Right ventricle myocardium superior (tissue), 1 donor: ENCODE measurements at places on chromosomes 5 and 9. TPM values are rescaled to one million over a fixed set of nuclear protein-coding genes. Genes with fewer than 3 reads are reported as not detected.

C5orf52 gene
- total RNA-seq, result not detected

MAMDC2 gene
- 10.0 TPM for total RNA-seq

SPAG8 gene
- total RNA-seq, result 1.8 TPM

KIAA0825 gene
- 1.5 TPM for total RNA-seq

SEC61B gene
- 41.9 TPM for total RNA-seq

PDE6A gene
- total RNA-seq, result 0.08 TPM

FREM1 gene
- total RNA-seq, result 2.0 TPM

TTC39B gene
- total RNA-seq, result 1.3 TPM

SPACA9 gene
- total RNA-seq, result 3.5 TPM

SPIN1 gene
- 44.9 TPM for total RNA-seq

ARHGEF39 gene
- 0.24 TPM for total RNA-seq

CCDC152 gene
- total RNA-seq, result 0.56 TPM

NEUROG1 gene
- not detected for total RNA-seq

KIF4B gene
- total RNA-seq, result not detected

- peak; percentile 72 for DNase-seq
Observed at GRCh38 chr9:112380102-112380824, at the start of gene HSDL2. TSS of gene HSDL2 (plus strand) at chr9:112380108. CDS start at chr9:112380164, 56 bp downstream.

DNA sequence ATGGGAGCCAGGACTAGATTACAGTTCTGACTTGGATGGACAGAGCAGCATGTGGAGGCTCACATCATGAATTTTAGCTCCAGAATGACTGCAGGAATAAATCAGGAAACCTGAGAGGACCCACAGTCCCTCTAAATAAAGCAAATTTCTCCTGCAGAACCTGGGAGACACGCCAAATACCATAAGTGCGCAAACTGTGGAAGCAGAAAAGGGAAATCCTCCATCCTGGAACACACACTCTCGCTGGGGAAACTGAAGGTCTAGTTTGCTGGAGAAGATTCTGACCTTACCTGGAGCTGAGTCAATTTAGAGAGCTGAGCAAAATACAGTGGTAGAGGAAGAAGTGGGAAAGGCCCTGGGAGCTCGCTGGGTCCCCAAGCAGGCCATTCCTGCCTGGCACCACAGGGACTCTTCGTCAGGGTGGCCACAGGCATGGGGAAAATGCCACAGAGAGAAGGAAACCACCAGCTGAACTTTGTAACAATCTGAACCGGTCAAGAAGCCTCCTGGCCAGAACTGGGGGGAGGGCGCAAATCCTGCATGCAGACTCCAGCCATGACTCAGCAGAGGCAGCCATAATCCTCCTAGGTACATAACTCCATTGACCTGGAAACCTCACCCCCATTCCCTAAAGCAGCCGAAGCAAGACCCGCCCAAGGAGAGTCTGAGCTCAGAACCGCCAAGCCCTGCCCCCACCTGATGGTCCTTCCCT lies 390.9 kb downstream of the LRRC70 start:
- DNase-seq, result no peak

GRCh38 chr9:125240649-125240999 lies 519 bp downstream of the HSPA5 start:
- no peak for DNase-seq

GRCh38 chr5:92613546-92613945 lies 967.5 kb downstream of the NR2F1-AS1 start:
- no peak for DNase-seq

DNA sequence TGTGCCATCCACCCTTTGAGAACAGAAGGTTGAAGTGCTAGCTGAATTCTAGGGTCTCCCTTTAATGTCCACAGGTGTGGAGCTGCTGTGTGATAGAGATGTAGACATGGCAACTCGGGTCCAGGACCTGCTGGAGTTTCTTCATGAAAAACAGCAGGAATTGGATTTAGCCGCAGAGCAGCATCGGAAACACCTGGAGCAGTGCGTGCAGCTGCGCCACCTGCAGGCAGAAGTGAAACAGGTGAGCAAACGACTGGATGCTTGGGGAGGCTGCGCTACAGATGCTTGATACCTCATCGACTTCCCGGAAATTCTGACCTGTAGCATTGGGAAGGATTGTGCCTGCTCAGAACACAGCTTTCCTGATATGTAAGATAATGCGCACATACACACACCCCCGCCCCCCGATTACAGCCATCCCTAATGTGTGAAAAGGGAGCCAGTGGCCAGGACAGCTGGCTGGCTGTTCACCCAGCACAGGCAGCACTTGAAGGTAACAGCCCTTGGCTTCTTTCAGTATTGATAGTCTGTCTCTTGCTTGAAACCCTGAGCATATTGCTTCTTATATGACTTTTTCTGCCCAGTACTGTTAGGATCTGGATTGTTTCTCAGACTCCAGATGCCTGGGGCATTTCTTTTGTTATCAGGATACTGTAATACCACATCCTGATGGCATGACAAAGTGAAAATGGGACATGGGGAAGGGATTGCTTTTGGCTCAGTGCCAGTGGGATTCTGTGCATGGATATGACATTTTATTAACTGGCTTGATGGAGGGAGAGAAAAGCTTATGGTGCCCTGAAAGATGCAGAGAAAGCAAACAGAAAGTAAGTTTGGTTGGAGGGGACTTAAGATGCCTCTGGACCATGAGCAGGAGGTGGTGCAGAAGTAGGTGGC lies 216.8 kb upstream of the OTULINL start:
- DNase-seq, result no peak

DNA sequence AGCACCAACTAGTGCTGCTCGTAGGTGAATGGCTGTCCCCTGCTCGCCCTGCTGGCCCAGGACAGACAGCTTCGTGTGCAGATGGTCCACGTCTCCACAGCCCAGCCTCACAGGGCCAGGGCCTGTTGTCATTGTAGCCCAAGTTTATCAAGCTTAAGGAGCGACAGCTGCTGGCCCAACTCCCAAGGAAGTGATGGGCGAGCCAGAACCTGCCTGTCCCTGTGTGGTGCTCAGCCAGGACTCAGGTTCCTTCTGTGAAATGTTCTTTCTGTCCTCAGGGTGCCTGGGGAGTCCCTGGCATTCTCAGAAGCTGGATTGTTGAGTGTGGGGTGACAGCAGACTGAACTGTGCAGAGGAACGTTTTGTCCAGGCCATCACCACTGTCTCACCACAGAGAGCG lies 16.4 kb downstream of the TRIP13 start:
- DNase-seq, result no peak

DNA sequence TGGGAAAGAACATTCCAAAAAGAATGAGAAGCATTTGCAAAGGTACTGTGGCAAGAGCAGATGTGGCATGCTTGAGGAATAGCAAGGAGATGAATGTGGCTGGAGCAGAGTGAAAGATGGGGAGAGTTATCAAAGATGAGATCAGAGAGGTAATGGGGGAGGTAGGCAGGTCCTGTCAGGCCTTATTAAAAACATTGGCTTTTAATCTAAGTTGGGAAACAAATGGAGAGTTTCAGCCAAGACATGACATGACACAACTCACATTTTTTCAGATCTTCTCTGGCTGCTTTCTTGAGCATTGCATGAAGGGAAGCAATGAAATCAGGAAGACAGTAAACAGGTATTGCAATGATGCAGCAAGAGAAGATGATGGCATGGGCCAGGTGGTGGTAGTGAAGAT lies 120.3 kb downstream of the MUSK start:
- no peak for DNase-seq

- DNase-seq, result no peak
Observed at GRCh38 chr9:21751998-21752397, 50.4 kb upstream of the MTAP start.

DNA sequence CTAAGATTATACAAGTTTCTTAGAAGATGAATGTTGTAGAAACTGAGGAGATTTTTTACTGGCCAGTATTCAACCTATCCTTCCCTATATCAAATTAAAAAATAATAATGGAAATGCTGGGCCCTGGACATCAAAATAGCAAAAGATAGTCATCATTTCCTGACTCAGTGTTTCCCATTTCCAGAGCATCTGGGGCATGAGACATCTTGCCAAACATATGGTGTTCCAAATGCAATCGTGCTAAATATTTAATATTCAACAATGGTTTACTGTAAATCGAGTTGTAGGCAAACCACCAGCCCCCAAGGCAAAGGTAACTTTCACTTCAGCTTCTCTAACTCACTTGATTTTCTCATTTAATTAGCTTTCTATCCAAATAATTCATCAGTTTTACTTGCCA lies 152.9 kb downstream of the FRMD3 start:
- DNase-seq, result no peak

DNA sequence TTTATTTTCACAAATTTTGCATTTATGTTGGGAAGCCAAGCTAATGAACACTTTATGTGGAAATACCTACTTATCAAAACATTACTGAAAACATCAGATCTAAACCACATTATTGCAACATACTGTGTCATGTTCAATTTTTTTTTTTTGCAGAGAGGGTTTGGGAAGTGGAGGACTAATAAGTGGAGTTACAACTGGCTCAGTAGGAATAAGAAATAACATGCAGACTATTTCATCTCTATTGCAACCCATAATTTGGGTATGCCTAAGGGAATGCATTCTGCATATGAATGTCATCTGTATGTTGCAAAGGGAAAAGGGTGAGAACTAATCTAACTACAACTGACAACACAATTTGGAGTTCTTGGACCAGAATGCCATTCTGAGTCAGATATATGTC lies 41.8 kb downstream of the APC start:
- no peak for DNase-seq

DNA sequence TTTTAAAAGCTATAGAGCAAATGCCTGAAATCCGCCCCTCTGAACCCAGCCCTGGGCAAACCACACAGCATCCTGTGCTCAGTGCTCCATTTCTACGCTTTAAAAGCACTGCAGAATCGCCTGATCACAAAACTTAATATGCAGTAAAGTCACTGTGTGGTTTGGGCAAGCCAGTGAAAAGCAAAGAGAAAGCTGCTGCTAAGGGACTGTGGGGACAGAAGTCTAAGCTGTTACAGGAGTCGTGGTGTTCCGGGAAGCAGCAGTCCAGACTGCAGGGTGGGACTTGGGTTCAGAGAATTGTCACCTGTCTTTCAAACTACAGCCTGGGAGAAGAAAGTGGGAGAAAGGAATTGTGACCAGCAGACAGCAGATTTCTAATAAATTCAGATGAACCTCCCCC lies 8.2 kb downstream of the RAPGEF1 start:
- DNase-seq, result no peak

DNA sequence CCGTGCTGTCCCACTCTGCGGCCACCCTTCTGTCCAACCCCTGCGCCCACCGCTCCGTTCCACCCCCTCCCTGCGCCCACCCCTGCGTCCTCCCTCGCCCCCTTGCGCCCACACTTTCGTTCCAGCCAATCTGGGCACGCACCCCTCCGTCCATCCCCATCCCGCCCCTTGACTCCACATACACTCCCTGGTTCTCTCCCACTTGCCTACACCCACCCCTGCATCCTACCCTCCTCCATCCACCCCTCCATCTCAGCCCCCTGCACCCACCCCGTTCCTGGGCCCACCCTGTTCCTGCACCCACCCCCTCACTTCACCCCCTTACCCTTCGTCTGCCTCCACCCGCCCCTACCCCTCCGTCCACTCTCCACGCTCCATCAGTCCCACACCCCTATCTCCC lies 7.0 kb downstream of the ADAMTS13 start:
- no peak for DNase-seq

DNA sequence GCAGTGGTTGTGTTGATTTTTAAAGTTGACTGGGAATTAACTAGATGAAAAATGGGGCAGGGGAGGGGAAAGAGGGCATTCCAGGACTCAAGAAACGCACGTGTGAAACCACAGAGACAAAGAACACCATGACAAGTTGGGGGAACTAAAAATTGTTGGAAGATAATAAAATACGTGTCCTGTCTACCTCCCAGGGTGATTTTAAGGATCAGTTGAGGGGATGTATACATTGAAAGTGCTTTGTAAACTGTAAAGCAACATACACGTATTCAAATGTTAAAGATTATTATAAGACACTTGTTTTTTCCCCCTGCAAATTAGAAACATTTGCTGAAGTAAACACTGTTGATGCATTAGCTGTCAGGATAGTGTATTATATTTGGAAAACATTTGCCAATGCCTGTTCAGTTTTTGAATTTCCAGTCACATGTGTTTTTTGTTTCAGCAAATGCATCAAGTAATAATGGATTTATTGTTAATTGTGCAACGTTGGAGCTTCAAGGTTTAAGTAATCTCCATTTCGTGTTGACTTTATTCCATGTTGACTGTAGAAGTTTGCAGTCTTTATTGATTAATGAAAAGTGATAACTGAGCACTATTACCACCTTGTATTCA lies 412.7 kb downstream of the ACTL7B start:
- no peak for DNase-seq

GRCh38 chr9:93228030-93228429 lies 44.1 kb downstream of the WNK2 start:
- DNase-seq, result no peak

GRCh38 chr5:74625742-74626241 lies 14.7 kb downstream of the ENC1 start:
- DNase-seq, result no peak

GRCh38 chr5:139669662-139670368 lies 21.7 kb downstream of the CXXC5 start:
- peak; percentile 69 for DNase-seq

GRCh38 chr5:16588434-16589214 lies 28.2 kb downstream of the RETREG1 start:
- DNase-seq, result no peak

DNA sequence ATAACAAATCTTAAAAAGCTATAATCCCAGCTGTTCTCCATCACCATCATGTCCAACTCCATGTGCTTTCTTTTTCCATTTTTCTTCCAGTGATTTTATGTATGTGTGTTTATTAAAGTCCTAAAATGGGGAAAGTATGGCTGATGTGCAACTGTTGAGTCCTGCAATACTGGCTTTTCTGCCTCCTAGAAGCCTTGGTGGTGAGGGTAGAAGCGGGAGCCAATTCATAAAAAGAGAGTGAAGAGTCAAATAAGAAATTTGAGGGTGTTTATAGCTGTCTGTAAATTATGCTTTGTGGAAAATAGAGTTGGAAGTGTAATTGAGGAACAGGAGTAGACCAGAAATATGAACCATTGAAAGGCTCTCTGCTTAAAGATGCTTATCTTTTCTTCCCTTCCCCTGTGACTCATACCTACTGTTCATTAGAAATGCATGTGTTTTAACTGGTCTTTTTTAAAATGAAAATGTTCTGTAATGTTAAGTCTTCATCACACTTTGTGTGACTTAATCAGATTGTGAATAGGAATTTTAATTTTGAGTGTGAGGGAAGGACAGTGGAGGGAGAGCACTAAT lies 80.1 kb downstream of the ZCCHC7 start:
- DNase-seq, result no peak

- no peak for DNase-seq
Observed at GRCh38 chr9:131361202-131361833, 32.6 kb upstream of the PRRC2B start.

- DNase-seq, result no peak
Observed at GRCh38 chr5:178348356-178349074, 115.9 kb upstream of the PHYKPL start.

DNA sequence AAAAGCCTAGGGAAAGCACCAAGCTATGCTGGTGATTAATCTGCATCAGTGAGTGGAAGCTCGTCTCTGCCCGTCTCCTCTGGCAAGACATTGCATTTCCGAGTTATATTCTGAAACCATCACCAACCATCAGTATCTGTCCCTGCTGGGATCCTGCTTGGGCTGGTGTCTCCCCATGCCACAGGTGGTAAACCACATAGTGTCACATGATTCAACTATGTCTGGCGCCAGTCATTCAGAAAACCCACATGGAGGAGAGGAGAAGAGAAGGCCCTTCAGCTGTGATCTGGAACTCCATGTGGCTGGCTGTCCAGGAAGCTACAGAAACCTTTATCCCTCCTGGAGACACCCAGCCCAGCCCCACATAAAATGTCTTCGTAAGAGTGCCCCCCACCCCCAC lies 4.8 kb downstream of the IL9 start:
- DNase-seq, result no peak
